ENCODE measurements at places on chromosomes 13 and 19.

DNA sequence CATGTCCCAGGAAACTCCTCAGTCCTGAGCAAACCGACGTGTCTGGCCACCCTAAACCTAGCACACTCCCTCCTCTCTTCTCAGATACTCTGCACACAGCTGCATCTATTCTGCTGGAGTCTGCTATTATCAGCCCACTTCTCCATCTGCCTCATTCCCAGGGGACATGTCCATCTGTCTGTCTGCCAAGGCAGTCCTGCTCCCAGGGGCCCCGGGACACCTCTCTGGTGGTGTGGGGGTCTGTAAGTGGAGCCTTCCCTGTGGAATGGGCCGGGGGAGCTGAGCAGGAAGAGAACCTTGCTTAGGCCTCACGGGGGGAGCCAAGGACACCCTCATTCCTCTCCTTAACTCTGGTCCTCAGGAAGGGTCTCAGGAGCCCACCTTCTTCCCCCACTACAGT is 72.7 kb downstream of the ERICH6B start:
- DNase-seq: no peak

GRCh38 chr19:55082020-55082851 is 6.6 kb downstream of the EPS8L1 start:
- DNase-seq: peak; percentile 26

GRCh38 chr19:20964798-20965197 is 41.7 kb downstream of the ZNF85 start:
- DNase-seq: peak; percentile 7

DNA sequence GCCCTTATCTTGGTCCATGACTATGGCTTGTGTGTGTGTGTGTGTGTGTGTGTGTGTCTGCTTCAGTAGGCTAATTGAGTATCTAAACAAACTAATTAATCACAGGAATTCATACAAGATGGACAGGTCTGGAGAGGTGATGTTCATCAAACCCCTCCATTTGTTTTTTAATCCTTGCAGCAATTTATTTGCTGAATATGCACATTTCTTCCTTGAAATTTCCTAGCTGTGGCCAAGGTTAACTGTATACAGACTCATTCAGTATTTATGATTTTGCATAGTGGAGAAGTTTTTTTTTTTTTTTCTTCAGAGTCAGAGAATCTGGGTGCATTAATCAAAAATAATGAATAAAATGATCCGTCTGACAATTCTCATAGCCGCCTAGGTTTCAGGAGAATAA is 74.7 kb upstream of the TSHZ3 start:
- no peak for DNase-seq

- DNase-seq: no peak
These were observed 128.2 kb upstream of the OBI1 start for GRCh38 chr13:78787190-78787589.

GRCh38 chr13:37475966-37476365 is 122.6 kb downstream of the POSTN start:
- no peak for DNase-seq

DNA sequence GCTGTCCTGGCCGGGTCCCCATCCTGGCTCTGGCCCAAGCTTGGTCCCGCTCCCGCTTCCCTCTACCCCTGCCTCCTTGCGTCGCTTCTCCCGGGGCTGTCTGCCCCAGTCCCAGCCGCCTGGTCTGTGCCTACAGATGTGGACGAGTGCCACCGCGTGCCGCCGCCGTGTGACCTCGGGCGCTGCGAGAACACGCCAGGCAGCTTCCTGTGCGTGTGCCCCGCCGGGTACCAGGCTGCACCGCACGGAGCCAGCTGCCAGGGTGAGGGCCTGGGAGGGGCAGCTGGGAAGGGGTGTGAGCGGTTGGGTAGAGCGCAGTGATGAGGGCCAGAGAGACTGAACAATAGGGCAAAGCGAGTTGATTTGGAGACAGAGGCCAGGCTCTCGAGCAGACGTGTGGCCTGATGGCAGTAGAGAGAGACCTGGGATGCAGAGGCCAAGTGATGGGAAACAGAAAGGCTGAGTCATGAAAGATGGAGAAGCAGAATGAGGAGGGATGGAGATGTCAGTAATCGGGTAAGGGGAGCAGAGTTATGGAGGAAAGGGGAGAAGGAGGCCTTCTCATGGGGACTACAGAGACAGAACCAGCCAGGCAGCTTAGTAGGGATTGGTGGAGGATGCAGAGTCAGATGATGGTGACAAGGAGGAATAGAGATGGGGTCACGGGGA is 9.4 kb downstream of the LTBP4 start:
- peak; percentile 81 for DNase-seq

- DNase-seq: no peak
These were observed 26.0 kb upstream of the NPAS1 start for GRCh38 chr19:46993622-46994021.

- DNase-seq: no peak
These were observed 13.5 kb upstream of the GAS6 start for GRCh38 chr13:113877149-113877990.

- no peak for DNase-seq
These were observed 80.5 kb downstream of the MBNL2 start for GRCh38 chr13:97302611-97303010.

DNA sequence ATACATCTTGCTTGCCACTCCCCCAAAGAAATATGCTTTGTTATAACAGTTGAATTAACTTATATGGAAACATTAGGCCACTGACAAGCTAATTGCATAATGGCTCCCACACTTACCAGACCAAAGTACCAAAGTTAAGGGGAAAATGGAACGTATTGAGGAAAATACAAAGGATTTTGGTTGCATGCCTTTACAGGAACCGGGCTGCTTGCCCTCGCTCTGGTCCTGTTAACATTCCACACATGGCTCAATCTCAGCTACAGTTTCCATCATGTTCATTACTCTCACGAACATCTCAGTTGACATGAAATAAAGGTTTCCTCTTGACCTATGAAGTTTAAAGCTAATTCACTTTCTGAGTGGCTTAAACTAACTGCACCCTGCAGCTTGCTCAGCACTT is 220.7 kb upstream of the RXFP2 start:
- DNase-seq: no peak

- DNase-seq: no peak
These were observed 87.2 kb upstream of the TNFSF11 start for GRCh38 chr13:42486711-42487198.

DNA sequence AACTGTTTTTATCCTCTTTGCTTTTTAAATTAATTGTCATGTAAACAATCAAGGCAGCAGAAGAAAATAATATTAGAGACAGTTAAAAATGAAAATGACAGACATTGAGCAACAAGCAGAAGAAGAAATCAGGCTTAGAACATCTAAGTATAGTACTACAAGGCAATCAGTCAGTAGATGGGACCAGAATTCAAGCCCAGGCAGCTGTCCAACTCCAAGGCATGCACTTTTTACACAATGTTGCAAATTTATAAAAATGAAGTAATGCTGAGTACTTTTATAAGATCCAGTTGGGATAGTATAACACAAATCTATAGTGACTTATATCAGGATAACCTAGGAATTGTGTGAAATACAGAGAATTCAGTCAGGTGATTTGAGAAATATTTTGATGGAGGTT is 2815.8 kb downstream of the PCDH9 start:
- no peak for DNase-seq

GRCh38 chr19:36116344-36116637 is 1.0 kb downstream of the TBCB start:
- no peak for DNase-seq

DNA sequence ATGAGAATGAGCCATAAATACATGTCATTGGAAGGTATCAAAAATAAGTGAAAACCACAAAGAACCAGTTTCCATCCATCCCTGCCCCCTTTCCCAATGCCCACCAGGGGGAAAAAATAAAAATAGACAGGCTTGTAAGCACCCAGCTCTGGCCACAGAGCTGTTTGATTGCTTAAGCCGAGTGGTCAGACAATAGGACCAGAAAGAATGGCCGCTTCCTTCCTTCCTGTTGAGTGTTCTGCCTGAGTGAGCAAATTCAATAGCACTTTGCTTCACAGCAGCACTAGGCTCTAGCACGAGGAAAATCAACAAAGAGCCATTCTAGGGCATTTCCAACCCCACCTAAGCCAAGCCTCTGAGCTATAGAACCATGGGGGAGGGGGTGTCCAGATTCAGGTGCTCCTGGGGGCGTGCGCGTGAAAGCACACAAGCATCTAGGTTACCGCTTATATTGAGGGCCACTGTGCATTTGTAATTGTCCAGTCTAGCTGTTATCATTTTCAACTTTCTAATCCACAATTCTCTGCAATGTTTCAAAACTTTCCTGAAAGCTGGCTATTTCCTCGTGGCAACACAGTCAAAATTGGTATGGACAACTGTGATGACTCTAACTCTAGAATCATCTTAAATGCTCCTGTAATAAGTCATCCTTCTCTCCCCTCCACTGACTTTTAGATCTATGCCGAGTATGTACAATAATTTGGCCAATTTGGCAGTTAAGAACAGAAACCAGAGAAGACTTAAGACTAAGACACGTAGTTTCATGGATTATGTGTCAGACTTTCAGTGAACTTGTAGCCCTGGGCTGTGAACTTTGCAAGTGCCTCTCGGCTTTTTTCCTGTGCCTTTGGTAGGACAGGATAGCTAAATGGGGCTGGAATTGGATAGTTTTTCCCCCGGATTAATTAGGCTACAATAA is 64.3 kb downstream of the SPRY2 start:
- DNase-seq: no peak

- no peak for DNase-seq
These were observed 436.3 kb downstream of the DACH1 start for GRCh38 chr13:71430681-71431080.

DNA sequence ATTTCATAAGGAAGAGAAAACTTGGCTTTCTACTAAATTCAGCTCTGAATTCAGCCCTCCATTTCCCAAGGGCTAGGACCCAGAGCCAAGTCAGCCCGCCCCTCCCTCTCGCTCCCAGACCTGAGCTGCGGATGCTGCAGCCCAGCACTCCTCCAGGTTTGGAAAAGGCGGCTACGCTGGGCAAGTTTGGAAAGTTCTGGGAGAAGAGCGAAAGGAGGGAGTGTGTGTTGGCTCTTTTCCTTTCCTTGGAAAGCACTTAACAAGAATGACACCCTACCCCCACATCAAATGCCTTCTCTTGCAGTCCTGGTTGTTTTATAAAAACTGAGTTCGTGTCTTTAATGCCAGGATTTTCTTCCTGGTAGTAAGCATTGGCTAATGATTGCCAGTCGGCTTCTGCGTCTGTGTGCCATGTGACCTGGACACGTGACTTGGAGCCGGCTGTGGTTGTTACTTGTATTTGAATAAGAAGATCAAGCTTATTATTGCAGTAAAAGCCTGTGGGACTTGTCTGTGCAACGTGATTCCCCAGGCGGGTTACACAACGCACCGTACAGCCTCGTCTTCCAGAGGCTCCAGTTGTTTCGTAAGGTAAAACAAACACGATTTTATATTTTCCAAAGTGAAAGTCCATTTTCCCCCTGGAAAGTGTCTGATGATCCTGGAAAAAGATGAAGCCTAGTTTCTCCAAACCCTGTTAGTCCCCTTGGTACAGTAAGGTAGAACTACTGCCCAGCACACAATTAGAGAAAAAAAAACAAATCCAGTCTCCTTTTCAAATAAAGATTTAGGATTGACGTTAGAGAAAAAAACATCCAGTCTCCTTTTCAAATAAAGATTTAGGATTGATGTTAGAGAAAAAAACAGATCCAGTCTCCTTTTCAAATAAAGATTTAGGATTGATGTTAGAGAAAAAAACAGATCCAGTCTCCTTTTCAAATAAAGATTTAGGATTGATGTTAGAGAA is 26.8 kb upstream of the UBE2L5 start:
- DNase-seq: peak; percentile 84

GRCh38 chr19:45455707-45456499 is 11.9 kb upstream of the FOSB start:
- DNase-seq: peak; percentile 65

DNA sequence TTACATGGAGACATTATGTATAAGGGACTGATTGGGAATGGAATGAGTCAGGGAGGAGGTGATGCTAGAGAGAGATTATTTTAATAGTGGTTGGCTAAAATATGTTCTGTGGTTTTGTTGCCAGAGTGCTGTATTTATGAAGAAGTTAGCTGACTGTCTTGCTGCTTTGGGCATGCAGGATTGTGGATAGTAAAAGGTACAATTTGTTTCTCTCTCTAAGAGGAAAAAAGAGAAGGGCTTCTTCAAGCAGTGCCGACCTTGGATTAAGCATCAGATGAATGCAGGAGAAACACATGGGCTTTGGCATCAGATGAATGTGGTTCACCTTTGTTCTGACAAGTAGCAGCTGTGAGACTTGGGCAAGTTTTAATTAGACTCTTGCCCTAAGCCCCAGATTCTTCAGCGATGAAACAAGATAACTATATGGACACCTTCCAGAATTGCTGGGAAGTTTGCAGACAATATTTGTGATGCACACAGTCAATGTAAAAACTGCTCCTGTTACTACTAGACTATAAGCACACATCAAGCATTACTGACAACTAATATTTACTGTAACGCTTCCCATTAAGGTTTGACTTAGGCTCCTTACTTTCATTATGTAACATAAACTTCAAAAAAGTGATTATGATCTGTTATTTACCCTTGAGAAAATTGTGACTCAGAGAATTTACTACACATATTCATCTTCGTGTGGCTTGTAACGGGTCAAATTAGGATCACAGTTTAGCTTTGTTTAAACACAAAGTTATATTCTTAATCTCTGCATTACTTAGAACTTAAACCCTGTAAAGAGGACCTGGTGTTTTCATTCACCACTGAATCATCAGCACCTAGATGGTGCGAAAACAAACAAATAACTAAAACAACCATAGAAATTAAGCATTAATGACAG is 824.0 kb downstream of the PCDH9 start:
- DNase-seq: no peak

DNA sequence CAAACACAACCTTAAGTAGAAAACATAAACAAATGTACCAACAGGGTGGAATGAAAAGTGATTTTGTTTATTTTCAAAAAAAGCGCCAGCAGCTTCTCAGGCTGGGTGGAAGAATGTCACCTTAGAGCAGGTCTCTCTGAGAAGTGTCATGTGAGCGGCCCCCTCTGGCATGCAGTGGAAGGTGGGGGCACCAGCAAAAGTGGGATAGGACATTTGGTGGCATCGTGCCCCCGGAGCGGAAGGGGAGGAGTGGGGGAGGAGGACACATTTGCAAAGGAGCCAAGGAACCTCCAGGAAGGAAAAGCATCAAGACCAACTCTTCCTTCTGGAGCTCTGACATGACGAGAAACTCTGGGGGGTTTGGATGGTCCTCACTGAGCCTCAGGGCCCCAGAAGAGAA is 635.3 kb downstream of the UQCRFS1 start:
- no peak for DNase-seq

GRCh38 chr13:75425216-75426009 is 56.6 kb downstream of the TBC1D4 start:
- no peak for DNase-seq

- DNase-seq: no peak
These were observed 42.6 kb downstream of the RCBTB2 start for GRCh38 chr13:48490241-48490640.

GRCh38 chr19:11364935-11365334 is 9.5 kb upstream of the SWSAP1 start:
- no peak for DNase-seq

DNA sequence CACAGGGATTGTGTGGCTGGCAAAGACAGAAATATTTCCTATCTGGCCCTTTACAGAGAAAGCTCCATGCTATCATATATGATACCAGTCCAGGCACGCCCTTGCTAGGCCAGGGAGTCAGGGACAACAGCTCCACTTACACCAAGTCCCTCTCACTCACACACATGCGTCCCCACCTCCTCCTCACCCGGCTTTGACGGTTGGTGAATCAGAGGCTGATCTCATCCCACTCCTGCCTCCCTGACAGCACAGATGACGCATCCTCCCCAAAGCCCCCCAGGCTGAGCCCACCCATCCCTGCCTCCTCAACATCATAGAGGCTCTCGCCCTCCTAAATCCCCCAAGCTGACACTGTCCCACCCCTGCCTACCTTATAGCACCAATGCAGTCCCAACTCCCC is 62.7 kb downstream of the F2RL3 start:
- DNase-seq: no peak

- no peak for DNase-seq
These were observed 31.5 kb downstream of the RBM26 start for GRCh38 chr13:79374578-79374977.

All from CD4-positive, alpha-beta T cell treated with Interleukin-6 for 4 hours (primary cell).